ENCODE measurements at places on chromosomes 7 and 10. TPM values are rescaled to one million over a fixed set of nuclear protein-coding genes. Genes with fewer than 3 reads are reported as not detected.

CYP2E1 gene
- 2.9 TPM for total RNA-seq

DNA sequence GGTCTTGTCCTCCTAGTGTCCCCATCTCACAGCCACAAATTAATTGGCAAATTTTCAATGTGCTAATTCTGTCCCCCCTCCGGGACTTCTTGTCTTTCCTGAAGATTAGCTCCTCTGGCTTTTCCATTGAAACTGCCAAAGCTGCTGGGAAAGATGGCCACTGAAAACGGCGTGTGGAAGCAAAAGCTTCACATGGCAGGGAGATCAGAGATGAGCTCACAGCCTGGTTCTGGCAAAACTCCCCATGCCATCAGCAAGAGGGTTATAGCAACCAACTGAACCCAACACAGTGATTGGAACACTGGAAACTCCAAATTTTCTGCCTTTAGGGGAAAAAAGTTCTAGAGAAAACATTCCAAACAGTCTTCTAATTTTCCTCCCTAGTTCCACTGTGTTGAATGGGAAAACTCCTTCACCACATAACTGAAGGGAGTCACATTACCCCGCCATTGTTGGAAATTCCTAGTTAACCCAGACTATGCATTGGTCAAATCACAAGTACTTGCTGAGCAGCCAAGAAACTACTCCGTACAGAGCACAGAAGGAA is 37.0 kb downstream of the NRAP start:
- no peak for DNase-seq

CUBN gene
- 1.1 TPM for total RNA-seq

OAT gene
- total RNA-seq: 113 TPM

GRCh38 chr7:68706291-68706690 is 892.0 kb upstream of the AUTS2 start:
- no peak for DNase-seq

GRCh38 chr7:117312593-117313580 is 10.0 kb downstream of the WNT2 start:
- DNase-seq: no peak

DNA sequence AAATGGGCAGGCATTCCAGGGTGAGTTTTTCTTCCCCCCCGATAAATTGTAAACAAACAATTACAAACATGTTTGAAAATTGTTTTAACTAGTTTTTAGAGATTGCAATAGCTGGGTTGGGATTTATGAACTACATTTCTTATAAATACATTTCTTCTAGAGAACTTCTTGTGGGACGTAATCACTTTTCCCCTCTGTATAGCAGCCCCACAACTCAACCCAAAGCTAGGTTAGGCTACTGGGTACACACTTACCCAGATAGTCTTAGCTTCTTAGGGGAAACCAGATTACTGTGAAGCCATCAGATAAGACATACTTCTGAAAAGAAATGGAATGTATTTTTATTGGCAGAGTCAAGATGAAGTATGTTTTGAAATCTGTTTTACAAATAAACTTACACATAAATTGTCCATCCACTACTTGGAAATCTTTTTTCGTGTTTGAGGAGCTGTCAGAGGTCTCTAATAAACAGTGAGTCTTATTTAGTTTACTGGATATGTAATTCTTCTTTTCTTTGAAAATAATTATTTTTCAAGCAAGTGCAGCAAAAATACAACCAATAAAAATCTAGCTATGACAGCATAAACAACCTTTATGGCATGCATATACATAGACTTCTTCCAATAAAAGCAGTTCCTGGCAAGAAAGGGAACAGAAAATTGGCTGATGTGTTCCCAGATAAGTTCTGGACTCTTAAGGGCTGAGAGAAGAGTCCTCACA is 8.0 kb upstream of the GLRX3 start:
- DNase-seq: no peak

VWA2 gene
- not detected for total RNA-seq

DNA sequence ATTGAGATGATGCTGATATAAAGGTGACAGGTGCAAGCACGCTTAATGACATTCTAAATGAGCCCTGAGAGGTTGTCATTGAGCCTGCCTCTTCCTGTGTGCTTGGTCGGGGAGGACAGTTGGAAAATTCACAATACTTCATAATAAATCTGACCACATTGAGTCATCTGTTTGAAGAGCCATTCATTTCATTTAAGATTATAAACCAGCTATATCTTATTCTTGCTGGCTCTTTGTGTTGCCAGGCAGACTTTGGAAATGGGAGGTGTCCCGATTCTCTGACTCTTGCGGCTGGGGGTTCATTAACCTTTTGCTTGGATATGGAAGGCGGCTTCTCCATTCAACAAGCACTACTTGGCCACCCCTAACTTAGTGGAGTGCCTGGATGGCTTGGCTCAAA is 198.2 kb downstream of the FANK1 start:
- DNase-seq: no peak

- no peak for DNase-seq
Observed at GRCh38 chr10:132753596-132753995, 32.4 kb downstream of the NKX6-2 start.

DNA sequence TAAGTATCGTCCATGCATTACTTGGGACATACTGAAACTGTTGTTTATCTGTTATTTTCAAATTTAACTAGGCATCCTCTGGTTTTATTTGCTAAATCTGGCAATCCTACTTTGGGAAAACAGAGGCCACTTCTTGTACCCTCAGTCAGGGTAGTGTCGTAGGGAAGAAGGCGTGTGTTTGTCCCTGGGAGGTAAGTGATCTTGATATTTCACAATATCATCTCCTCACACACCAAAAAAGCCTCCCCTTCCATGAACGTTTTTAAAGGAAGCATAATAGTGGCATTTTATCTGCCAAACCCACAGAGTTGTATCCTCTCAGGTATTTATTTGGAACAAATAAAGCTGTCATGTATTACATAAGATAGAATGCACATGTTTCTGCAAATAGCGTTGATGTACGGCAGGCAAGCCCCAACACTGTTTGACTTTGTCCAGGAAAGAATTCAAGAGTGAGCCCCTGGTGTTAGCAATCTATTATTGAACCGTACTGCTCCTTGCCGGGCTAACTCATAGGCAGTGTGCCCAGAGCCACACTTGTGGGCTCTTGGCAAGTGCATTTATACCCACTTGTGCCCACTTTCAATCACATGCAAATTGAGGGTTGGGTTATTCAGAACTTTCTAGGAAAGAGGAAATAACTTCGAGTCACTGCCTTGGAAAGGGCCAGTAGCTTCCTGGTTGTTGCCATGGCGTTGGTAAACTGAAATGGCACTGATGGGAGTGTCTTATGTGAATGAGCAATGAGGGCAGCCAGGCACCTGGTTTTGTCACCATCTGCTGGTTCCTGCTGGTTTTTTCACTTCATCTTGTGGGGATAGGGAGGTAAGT is 266.0 kb downstream of the USP6NL start:
- DNase-seq: no peak

RBM20 gene
- total RNA-seq: 2.0 TPM

DNA sequence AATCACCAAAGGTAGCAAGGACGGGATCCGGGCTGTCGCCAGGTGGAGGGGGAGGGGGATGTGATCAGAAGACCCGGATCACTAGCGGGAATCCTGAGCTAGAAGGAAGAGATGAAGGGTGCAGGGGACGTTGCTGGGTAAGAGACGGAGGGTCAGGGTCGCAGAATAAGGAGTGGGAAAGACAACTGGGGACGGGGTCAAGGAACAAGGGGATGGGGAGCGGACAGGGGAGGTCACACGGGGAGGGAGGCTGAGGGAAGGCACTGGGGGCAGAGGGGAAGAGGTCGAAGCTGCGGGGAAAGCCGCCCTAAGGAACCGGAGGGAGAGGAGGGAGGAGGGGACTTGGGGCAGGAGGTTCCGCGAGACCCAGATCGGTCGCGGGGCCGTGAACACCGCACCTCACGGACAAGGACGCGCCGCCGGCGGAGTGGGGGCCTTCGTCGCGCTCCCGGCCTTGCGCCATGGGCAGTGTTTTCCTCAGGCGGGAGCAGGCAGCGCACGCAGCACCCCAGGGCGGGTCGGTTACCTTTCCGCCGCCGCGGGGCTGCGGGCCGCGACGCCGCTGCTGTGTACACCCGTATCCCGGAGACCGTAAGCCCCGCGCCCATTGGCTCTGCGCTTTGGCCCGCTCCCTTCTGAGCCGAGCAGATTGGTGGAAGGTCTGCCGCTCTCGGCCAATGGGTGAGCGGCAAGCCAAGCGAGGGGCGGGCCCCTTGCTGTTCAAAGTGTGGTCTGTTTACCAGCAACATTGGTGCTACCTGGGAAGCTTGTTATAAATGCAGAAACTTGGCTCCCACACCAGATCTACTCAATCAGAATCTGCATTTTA is at the start of gene CFAP43:
Gene CFAP43, minus strand, starts transcription at position 581 of the 829 bp plus-strand sequence. Its CDS starts 118 bp downstream, at position 463.
- DNase-seq: peak; percentile 99

DNA sequence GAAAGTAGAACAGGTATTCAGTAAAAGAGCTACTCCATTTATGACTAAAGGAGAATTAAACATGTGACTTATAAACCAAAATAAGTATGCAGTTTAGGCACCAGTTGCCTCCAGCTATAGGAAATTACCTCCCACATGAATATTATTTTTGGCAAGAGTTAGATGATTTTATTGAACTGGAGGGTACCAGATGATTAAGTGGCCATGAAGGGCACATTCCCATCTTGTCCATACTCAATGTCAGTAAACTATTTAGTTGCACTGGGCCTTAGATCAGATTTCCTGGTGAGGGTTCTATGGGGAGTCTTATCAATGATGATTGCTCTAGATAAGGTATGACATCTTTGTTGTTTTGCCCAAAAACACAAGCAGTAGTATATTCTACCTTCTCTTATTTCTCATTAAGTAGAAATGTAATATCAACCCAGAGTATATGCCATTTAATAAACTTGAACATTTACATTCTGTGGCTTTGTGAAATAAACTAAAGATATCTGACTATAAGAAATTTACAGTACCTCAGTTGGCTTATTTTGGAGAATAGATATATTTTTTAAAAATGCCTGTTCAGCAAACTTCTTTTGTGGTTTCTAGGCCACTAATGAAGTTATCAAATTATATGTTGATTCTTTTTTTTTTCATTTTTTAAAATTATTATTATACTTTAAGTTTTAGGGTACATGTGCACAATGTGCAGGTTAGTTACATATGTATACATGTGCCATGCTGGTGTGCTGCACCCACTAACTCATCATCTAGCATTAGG is 145.3 kb downstream of the SEMA3A start:
- DNase-seq: no peak

GRCh38 chr10:30359373-30360206 is 10.5 kb upstream of the MTPAP start:
- DNase-seq: no peak

DNA sequence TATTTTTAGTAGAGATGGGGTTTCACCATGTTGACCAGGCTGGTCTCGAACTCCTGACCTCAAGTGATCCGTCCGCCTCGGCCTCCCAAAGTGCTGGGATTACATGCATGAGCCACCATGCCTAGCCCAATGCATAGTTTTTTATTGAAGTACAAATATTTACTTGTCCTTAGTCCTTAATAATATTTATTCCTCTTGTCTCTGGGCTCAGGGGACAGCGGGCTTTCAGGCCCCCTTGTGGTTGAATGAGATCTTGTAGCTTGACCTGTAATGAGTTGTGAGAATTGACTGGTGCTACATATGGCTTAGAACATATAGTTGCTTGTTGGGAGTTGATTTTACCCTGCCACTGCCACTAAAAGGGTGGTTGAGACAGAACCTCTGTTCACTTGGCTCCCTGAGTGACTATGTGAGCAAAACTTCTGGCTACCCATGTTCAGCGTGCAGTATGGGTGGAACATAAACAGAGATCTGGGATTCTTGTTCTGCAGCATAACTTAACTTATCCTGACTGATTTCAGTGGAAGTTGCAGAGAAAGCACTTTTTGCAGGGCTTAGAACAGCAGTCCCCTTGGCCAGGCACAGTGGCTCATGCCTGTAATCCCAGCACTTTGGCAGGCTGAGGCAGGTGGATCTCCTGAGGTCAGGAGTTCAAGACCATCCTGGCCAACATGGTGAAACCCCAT is 14.9 kb downstream of the CCL26 start:
- no peak for DNase-seq

GRCh38 chr10:96339956-96340904 is 18.6 kb downstream of the OPALIN start:
- DNase-seq: no peak

MET gene
- 26.8 TPM for total RNA-seq

CCL24 gene
- total RNA-seq: not detected

DNA sequence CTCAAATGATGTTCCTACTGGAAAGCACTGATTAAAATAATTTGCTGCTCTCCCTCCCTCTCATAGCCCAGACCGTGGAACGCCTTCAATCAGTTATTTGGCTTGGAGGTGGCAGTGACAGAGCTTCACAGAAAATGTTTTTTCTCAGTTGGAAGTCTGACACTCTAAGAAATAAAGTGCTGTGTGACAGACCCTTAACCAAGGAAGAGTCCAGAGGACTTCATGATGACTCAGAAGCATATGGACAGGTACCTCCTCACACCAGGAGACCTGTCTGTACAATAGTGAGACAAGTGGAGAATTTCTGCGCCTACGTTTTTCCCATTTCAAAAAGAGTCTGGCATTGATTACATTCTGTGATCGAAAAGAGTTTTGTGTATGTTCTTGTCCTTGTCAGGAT is 295.5 kb downstream of the DOCK4 start:
- no peak for DNase-seq

DNA sequence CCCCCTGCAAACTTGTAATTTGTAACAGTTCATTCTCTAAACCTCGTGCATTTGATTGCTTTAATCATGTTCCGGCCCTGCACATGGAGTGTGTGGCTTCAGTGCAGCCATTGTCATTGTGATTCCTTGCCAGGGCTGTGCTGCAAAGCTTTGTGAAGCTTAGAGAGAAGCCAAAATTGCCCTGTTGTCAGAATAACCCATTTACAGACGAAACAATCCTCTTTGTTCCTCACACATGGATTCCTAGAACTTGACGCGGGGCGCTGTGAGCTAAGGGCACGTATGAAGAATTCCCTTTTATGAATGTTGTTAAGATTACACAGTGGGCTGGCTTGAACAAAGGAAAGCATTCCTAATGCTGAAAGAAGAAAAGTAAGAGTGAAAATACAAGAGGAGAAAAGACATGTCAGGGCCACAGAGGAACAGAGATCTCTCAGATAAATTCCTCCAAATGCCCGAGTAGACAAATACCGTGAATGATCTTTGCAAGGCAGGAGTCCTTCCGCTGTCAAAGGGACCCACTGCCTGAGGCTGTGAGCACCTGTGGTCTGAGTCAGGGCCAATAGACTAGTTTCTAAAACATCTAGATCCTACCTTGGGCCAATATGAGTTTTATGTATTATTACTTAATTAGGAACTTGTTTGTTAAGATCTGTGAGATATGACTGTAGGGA is 205.4 kb upstream of the C7orf33 start:
- DNase-seq: no peak

PLXNA4 gene
- 24.9 TPM for total RNA-seq

DNA sequence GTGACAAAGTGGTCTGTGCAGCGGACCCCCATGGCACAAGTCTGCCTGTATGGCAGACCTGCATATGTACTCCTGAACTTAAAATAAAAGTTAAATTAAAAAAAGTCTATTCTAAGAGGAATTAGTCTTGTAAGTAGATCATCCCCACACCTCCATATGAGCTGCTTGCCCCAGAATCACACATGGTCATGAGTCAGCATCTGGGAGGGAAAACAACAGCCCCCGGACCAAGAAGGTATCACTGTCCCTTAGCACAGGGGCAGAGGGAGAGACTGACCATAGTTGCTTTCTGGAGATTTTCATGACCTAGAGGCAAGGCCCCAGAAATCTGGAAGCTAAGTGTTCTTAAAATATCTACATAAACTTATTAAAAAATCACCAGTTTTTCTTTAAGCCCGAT is 86.6 kb upstream of the PDK4 start:
- no peak for DNase-seq

GRCh38 chr7:106604971-106605370 is 56.0 kb downstream of the CCDC71L start:
- DNase-seq: no peak

- DNase-seq: no peak
Observed at GRCh38 chr10:132205650-132206376, 19.1 kb downstream of the DPYSL4 start.
